ENCODE measurements at places on chromosomes 4 and X.

GRCh38 chr4:158176776-158177175 lies 4.0 kb upstream of the GASK1B start:
- DNase-seq = no peak
- H3K27ac ChIP-seq = no peak overlapping the region
- no peaks in the 10 kb centered on the region for H3K36me3 ChIP-seq
- H3K27me3 ChIP-seq = no peaks in the 10 kb centered on the region
- H3K4me3 ChIP-seq = no peak overlapping the region

DNA sequence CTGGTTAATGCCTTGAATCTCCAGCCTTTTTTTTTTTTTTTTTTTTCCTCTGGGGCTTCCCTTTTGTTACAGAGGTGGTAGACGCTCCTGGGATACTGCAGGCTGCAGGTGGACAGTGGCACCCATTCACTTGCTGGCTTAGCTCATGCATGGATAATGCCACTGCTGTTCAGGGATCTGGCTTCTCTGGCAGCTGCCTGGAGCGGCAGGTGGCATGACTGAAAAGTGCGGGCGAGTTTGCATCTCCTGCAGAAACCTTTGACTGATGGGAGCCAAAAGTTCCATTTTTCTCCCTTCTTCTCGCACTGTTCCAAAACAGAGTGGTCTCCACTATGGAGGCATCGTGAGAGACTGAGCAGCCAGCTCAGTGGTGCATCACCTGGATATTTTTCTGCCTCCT lies 5.9 kb upstream of the STIM2 start:
- peaks cover 17% of the 10 kb centered on the region for H3K36me3 ChIP-seq
- no peak overlapping the region for H3K27ac ChIP-seq
- DNase-seq = no peak
- peaks cover 23% of the 10 kb centered on the region for H3K4me1 ChIP-seq
- H3K27me3 ChIP-seq = no peaks in the 10 kb centered on the region

- no peak overlapping the region for H3K27ac ChIP-seq
- no peak overlapping the region for H3K4me3 ChIP-seq
- H3K27me3 ChIP-seq = no peaks in the 10 kb centered on the region
- no peak for DNase-seq
Measured at GRCh38 chr4:84855774-84856173, 110.7 kb downstream of the WDFY3 start.

DNA sequence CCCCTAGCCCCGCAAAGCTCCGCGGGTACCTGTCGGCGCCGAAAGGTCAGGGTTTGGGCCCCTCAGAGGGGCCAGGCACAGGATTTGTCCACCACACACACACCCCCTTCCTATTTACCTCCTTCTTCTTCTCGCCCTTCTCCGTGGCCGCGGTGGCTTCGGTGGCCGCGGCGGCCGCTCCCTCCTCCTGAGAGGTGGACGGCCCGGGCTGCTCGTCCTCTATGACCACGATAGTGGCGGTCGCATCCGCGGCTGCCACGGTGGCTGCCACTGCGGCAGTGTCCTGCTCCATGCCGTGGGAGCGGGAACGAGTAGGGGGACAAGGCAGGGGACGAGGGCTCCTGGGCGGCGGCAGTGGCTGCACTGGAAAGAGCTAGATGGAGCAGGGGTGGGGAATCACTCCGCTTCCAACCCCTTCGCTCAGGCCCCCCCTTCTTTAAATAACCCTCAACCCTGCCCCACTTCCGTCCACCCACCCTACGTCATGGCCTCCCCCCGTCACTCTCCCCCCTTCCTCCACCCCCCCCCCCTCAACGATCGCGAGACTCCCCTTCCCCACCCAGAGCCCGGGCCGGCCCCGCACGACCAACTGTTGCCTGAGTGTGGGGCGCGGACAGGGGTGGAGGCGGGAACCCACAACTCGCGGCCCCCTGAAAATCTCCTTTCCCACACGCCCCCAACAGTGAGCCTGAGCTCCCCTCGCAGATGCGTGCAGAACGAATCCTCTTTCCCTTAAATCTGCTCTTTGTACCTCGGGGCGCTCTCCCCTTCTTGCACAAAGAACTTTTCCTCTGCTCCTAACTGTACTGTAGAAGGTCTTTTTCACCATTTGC lies at the start of gene SMARCA1:
Gene SMARCA1 (minus strand): TSS at position 412 of the 833 bp plus-strand sequence. CDS start 120 bp downstream, at position 292.
- H3K4me1 ChIP-seq = peaks cover 5% of the 10 kb centered on the region
- no peak for DNase-seq
- peak within 1 kb of the TSS; percentile 83 for H3K4me3 ChIP-seq
- H3K27ac ChIP-seq = no peak within 1 kb of the TSS
- H3K27me3 ChIP-seq = peaks cover 15% of the 10 kb centered on the region
- no peaks in the 10 kb centered on the region for H3K36me3 ChIP-seq

- no peak overlapping the region for H3K4me3 ChIP-seq
- no peak overlapping the region for H3K27ac ChIP-seq
- no peak for DNase-seq
- no peaks in the 10 kb centered on the region for H3K36me3 ChIP-seq
- H3K4me1 ChIP-seq = no peaks in the 10 kb centered on the region
Measured at GRCh38 chrX:12234534-12235329, 96.5 kb downstream of the FRMPD4 start.

DNA sequence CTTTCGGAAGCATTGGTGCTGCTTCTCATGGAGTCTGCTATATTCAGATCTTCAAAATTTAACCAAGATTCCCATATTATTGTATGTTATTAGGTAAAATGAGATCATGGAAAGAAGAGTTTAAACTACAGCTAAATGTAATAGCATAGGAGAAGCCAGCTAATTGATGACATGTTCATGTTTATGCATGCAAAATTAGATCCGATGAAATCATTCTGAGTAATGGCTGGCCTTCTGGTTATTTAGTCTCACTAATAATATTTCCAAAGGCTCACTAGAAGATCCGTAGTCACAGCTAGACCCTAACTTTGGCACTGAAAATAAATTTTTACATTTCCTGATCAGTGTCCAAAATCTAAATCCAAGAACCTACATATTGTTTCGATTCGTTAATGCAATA lies 19.8 kb upstream of the PHKA2 start:
- no peak overlapping the region for H3K27ac ChIP-seq
- H3K4me3 ChIP-seq = no peak overlapping the region
- no peaks in the 10 kb centered on the region for H3K4me1 ChIP-seq
- no peaks in the 10 kb centered on the region for H3K36me3 ChIP-seq

GRCh38 chrX:147498796-147499195 lies 412.9 kb upstream of the FMR1 start:
- H3K36me3 ChIP-seq = peaks cover 3% of the 10 kb centered on the region
- no peak overlapping the region for H3K4me3 ChIP-seq
- H3K27me3 ChIP-seq = no peaks in the 10 kb centered on the region
- DNase-seq = no peak
- no peak overlapping the region for H3K27ac ChIP-seq

GRCh38 chrX:43949669-43950068 lies 23.5 kb downstream of the NDP start:
- H3K4me3 ChIP-seq = peak overlapping the region; percentile 58
- no peak for DNase-seq
- peaks cover 8% of the 10 kb centered on the region for H3K27me3 ChIP-seq
- H3K36me3 ChIP-seq = no peaks in the 10 kb centered on the region
- peaks cover 4% of the 10 kb centered on the region for H3K4me1 ChIP-seq

- no peak for DNase-seq
- no peaks in the 10 kb centered on the region for H3K27me3 ChIP-seq
- H3K36me3 ChIP-seq = peaks cover 18% of the 10 kb centered on the region
Measured at GRCh38 chr4:184819786-184820185, 6.0 kb downstream of the ACSL1 start.

All from effector memory CD8-positive, alpha-beta T cell (primary cell).